ENCODE measurements at places on chromosomes 2 and 18.

DNA sequence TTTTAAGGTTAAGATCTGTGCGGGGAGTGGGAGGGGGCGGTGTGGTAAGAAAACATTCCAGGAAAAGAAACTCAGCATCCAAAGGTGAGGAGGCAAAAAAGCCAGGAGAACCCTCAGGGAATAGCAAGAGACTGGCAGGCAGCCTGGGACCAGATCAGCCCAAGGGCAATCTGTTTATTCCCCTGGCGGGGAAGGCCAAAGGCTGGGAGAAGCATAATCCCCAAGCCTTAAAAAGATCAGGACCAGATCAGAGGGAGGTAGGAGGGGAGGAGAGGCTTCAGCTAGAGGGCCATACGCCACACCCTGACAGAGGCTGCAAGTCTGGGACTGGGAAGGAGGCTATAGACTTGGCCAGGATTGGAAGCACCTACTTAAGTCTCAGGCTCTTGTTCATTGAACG lies 163.0 kb upstream of the PXDN start:
- no peak for DNase-seq

DNA sequence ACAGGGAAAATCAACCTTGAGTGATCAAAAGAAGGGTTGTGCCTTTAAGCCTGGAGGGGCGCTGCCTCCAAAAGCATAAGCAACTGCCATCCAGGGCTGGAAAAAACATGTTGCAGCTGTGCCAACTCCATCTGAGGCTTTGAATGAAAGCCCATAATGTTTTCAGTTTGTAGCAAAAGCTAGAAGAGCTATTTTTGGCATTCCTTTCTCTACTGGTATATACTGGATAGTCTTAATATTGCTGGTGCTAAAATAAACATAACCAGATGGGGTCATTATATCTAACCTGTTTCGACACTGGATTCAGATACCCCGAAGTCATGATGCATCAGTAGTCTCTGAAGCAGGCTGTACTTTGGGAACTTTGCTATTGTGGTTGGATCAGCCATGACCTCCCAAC lies 25.1 kb downstream of the ANXA4 start:
- no peak for DNase-seq

GRCh38 chr2:160224060-160224459 lies 24.0 kb upstream of the ITGB6 start:
- peak; percentile 33 for DNase-seq

GRCh38 chr18:13241893-13242175 lies 23.3 kb downstream of the LDLRAD4 start:
- no peak for DNase-seq

DNA sequence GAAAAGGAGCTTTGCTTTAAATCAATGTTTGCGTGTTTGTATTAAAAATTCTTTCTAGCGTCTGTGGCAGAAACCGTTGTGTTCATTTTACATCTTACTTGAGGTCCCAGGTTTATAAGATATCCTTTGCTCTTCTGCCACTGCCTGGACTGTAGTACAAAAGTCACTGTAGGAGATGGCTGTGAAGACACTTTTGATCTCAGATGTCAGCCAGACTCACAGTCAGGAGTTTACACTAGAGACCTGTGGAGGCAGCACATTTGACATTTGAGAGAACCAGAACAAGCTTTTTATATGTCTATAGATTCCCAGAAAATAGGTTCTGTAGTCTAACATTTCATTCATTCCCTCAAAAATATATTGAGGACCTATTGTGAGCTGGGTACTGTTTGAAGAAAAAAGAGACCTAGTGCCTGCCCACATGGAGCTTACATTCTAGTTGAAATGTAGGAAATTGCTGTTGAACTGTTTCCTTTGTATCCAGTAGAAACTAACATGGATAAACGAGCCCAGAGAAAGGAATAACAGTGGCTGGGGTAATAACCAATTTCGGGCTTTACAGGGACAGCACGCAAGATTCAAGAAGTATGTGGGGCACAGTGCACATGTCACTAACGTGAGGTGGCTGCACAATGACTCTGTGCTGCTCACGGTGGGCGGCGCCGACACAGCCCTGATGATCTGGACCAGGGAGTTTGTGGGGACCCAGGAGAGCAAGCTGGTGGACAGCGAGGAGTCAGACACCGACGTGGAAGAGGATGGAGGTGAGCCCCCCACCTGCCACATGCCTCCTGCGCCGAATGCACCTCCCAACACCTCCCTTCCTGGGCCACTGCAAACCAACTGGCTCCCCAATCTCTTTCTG lies 122.3 kb downstream of the RTN4 start:
- DNase-seq = no peak

GRCh38 chr2:233979748-233980147 lies 62.6 kb downstream of the TRPM8 start:
- no peak for DNase-seq

DNA sequence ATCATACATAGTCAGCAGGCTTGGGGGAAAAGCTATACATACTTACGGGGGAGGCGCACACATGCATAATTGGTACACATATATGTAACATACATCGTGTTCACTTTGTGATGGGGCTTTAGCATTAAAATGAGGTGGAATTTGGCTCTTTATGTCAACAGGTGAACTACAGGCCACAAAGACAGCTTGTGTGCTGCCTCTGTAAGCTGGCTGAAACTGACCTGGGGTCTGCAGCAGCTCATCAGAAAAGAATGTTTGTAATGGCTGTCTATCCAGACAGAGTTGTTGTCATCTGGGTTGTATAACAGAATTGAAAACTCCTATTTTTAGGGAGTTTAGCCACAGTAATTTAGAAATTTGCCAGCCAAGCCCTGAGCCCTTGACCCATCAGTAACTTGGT lies 4.7 kb upstream of the KCNG3 start:
- DNase-seq = no peak

DNA sequence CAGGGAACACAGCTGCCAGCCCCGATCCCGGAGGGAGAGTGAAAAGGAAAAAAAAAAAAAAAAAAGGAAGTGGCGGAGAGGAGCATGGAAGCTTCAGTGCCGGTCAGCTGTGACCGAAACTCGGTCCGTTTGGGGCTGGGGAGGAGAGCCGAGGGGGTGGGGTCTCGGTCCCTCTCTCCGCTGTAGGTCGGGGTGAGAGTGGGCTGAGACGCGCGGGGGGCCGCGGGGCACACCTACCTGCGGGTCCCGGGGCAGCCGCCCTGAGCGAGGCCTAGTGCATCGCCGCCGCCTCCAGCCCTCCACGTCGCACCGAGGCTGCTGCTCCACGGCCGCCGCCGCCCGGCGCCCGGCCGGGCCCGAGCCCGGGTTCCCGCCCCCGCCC lies 536 bp downstream of the VPS54 start:
- DNase-seq = peak; percentile 47

- no peak for DNase-seq
Observed at GRCh38 chr2:162390801-162391200, 46.9 kb downstream of the GCA start.

GRCh38 chr2:64952096-64952495 lies 37.1 kb upstream of the SLC1A4 start:
- no peak for DNase-seq

GRCh38 chr18:11005528-11005927 lies 143.8 kb downstream of the PIEZO2 start:
- DNase-seq = no peak

DNA sequence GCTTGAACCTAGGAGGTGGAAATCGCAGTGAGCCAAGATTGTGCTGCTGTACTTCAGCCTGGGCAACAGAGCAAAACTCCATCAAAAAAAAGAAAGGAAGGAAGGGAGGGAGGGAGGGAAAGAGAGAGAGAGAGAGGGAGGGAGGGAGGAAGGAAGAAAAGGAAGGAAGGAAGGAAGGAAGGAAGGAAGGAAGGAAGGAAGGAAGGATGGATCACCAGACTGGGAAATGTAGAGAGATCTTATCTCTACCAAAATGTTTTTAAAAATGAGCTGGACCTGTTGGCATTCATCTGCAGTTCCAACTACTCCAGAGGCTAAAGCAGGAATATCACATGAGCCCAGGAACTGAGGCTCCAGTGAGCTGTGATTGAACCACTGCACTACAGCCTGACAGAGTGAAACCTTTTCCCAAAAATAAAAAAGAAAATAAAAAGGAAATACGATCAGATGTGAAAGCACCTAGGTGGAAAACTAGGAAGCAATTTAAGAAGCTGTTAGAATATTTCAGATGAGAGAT lies 239.4 kb downstream of the CDH7 start:
- no peak for DNase-seq

- DNase-seq = no peak
Observed at GRCh38 chr2:85705680-85706039, 11.5 kb downstream of the GNLY start.

GRCh38 chr2:85754313-85755095 lies 713 bp downstream of the ATOH8 start:
- peak; percentile 14 for DNase-seq

DNA sequence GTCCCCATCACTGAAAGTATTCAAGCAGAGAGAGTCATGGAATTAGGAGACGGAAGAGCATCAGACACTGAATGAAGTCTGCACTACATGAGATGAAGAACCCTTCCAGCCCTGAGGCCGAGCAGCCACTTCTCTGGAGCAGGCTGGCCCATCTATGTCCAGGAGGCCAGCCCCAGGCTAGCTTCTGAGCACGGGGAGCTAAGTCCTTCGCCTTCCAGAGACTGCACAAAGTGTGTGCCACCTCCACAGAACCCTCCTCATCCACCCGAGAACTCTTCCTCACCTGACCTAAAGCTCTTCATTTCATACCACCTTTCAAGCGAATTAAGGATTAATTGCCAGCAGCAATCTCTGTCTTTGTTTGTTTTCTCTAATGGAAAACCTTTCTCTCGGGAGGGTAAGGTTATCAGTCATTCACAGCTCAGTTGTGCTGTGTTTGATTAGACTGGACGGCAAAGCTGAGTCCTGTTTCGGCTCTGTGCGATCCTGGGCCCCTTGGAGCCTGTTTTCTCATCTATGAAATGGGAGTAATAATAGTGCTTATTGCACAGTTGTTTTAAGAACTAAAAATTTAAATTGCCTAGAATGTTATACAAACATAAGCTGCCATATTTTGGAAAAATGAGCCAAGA lies 38.0 kb downstream of the SCTR start:
- no peak for DNase-seq

GRCh38 chr2:149313512-149313972 lies 16.8 kb upstream of the LYPD6 start:
- DNase-seq = no peak

GRCh38 chr2:129061069-129061768 lies 742.6 kb upstream of the HS6ST1 start:
- no peak for DNase-seq
